ENCODE measurements at places on chromosomes 6 and 20.
A peak's percentile ranks its signal among the peaks of the same experiment; 100 is the strongest.

GRCh38 chr6:45433533-45434380, 56.0 kb upstream of the SUPT3H start:
- no peak for DNase-seq

- no peak for DNase-seq
These were observed 68.1 kb downstream of the HFE start for GRCh38 chr6:26155061-26155930.

GRCh38 chr6:36380166-36380565, 7.3 kb downstream of the ETV7 start:
- no peak for DNase-seq

DNA sequence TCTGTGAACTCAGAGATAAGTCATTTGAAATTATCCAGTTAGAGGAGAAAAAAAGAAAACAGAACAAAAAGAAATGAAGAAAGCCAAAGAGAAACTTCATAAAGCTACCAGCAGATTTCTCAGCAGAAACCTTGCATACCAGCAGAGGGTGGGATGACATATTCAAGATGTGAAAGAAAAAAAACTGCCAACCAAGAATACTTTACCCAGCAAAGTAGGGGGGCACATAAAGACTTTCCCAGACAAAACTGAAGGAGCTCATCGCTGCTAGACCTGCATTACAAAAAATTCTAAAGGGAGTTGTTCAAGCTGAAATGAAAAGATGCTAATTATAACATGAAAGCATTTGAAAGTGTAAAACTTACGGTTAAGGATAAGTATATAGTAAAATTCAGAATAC, 246.3 kb downstream of the FNDC1 start:
- no peak for DNase-seq

GRCh38 chr20:50312682-50313521, 122.3 kb downstream of the CEBPB start:
- DNase-seq, result no peak

- DNase-seq, result no peak
These were observed 17.4 kb downstream of the ADNP start for GRCh38 chr20:50913690-50914375.

GRCh38 chr6:165713845-165714466, 50.9 kb upstream of the PDE10A start:
- no peak for DNase-seq

DNA sequence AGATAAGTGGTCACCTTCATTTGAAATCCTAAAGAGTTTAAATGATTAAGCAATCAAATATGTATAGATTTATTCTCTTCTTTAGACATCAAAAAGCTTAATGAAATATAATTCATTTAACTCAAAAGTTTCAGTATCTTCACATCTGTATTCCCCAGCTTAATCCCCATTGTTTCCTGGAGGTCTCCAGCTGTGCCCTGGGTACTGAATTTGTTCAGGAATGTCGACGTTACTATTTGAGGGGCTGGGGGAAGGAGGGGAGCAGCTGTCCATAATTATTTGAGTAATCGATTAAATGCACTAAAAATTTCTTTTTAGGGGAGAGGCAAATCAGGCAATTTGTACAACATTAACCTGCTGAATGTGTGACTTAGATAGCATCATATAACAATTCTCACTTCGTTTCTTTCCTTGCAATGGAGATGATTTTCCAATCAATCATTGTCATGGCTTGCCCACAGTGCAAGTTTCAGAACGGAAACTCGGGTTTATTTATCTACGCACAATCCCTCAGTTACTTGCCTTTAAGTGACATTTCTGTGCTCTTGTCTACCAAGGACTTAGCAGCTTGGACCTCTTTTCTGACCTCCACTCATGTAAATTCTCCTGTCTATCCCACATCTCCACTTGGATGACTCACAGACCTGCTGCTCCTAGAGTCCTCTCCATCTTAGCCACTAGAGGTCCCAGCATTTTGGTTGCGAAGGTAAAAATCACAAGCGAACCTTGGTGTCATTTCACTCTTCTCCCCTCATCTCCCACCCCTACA, 3.9 kb downstream of the DOK5 start:
- no peak for DNase-seq

DNA sequence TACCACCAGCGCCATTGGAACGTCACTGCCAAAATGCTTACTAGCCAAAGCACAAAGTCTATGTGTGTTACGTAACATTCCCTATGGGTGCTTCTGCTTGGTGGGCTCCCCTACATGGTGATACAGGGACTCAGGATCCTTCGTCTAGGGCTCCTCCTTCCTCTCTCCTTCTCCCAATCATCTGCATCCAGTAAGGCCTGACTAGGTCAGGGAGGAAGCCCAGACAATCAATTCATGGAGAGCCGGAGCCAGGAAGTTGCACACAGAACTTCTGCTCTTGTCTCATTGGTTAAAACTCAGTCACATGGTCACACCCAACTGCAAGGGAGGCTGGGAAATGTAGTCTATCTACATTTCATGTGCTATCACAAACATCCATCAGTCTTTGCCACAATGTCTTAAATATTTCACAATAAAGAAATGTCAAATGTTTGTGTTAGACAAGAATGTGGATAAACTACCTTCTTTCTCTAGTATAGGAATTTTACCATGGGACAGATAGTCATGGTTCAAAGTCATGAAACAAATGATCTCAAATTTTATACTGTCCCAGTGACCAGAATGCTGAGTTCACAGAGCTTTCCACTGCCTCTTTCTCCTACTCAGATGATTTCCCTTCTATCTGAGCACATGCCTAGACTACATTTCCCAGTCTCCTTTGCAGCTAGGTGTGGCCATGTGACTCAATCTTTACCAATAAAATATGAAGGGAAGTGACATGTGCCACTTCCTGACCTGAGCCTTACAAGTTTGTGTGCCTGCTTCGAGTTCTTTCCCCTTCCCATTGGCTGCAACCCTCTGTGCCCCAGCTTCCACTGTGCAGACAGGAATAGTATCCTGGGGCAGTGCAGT, 9.3 kb upstream of the KCNK15 start:
- peak; percentile 80 for DNase-seq

DNA sequence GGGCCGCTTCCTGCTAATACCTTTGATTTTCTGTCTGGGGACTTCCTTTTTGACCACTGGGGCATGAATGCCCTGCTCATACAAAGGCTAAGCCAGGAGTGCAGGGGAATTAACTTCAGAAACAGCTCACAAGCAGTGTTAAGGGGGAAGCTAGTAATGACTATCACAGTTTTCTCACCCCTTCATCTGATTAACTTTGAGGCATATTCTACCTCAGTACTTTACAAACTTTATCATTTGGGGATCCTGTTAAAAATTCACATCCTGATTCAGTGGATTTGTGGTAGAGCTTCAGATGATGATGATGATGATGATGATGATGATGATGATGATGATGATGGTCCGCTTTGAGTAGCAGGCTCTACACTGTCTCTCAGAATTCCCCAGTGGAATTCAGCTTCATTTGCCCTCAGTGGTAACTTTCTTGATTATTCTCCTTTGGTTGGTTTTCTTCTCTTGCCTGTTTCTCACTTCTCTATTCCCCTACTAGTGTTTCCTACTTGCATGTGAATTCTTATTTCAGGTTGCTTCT, 78.4 kb upstream of the TMEM170B start:
- DNase-seq, result no peak

DNA sequence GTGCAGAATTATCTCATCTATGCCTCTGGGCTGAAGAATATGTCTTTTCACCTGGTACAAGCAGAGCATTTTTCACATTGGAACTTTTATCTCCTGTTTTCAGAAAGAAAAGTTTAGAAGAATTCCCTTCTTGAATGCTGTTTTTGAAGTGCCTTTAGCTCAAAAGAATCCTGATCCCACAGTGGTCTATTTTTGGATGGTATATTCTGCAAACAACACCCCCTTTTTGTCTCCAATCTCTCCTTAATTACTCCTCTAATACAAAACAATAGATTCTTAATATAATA, 57.7 kb upstream of the HFE start:
- DNase-seq, result no peak

- DNase-seq, result no peak
These were observed 217.2 kb downstream of the BCAS1 start for GRCh38 chr20:53853111-53853713.

DNA sequence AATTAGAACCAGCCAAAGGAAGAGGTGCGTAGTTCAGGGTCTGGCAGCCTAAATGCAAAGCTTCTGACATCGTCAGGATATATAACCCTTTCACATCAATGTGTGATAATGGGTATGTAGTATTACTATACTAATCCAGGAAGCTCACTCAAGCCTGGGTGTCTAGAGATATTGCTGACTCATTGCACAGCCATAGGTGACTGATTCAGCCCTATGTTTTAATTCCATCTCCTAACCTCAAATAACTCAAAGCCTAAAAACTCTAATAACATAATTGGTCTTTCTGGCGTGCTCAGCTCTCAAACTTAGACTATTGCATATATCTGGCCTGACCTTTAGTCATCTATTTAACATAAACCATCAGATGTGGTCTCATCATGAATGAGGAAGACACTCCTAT, 658.4 kb downstream of the TBC1D32 start:
- DNase-seq, result no peak

- DNase-seq, result no peak
These were observed 4.1 kb downstream of the MAP1LC3A start for GRCh38 chr20:34562641-34563040.

GRCh38 chr6:34170346-34170745, 24.5 kb upstream of the GRM4 start:
- no peak for DNase-seq

- no peak for DNase-seq
These were observed 282.9 kb downstream of the KIF16B start for GRCh38 chr20:16290358-16290757.

- DNase-seq, result no peak
These were observed 13.0 kb downstream of the DYNLT2 start for GRCh38 chr6:169738204-169738975.

- DNase-seq, result no peak
These were observed 40.4 kb upstream of the ARHGAP18 start for GRCh38 chr6:129750360-129750759.

- DNase-seq, result no peak
These were observed 118.6 kb upstream of the ASF1A start for GRCh38 chr6:118775381-118775780.

DNA sequence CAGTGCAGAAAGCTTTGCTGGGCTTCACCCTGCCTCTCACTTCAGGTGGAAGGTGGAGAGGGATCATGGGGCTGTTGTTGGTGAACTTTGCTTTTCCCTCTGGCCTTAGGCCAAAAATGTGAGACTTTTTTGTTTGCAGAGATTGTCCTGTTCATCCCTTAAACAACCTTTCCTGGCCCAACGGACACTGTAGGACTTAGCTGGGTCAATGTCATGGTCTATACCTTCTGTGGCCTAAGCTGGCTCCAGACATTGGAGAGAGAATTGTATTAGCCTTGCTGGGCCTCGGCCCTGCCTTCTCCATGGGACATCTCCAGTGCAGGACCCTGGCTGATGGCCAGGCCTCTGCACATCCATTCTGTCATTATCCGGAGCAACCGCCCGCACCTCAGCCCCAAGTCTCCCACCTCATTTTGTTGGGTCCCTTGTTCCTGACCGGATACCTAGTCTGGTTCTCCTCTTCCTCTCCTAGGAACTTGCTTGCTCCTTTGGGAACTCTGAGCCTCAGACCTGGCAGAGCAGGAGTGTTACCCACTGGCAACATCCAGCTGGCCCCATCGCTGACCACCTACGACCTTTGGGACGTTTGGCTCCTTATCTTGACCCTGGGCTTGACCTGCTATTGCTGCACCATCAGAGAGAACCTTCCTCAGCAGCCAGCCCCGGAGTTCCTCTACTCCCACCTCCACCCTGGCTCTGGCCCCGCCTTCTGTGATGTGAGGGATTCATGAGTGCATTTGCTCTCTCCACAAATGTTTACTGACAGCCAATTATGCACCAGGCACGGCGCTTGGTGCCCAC, 128.2 kb downstream of the BANF2 start:
- no peak for DNase-seq

- no peak for DNase-seq
These were observed 121.7 kb downstream of the UTRN start for GRCh38 chr6:144406796-144407195.

DNA sequence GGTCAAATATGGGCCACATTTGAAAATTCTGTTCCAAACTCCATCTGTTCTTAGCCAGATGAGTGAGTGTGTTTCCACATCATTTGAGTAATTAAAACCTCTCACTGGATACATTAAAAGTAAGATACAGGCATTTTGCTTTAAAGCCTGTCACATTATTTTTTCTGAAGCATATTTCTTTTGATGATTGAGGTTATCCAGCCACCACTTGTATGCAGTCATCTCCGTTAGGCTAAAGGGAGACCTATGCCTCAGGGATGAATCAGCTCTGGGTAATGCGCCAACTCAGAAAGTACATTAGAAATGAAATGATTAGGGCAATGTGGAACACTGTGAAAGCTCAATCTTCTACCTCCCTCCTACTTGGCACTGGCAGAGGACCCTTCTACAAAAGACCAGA, 90.7 kb downstream of the SNAP25 start:
- DNase-seq, result no peak

GRCh38 chr6:108837236-108837971, 10.8 kb upstream of the ARMC2 start:
- DNase-seq, result no peak

DNA sequence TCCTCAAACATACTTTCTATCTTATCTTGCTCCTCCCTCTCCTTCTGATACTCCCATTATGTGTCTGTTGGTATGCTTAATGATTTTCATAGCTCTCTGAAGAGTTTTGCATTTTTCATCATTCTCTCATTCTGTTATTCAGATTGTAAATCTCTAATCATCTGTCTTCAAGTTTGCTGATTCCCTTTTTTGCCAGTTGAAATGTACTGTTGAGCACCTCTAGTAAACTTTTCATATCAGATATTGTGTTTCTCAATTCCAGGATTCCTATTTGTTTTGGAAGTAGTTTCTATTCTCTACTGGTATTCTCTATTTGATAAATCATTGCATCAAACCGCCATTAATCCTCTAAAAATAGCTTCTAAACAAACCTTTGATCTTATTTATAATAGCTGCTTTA, 387.7 kb downstream of the PAX1 start:
- DNase-seq, result no peak

- no peak for DNase-seq
These were observed 80.2 kb upstream of the SULF2 start for GRCh38 chr20:47865451-47865850.

- no peak for DNase-seq
These were observed 138.9 kb downstream of the ADGRG6 start for GRCh38 chr6:142440600-142441293.

DNA sequence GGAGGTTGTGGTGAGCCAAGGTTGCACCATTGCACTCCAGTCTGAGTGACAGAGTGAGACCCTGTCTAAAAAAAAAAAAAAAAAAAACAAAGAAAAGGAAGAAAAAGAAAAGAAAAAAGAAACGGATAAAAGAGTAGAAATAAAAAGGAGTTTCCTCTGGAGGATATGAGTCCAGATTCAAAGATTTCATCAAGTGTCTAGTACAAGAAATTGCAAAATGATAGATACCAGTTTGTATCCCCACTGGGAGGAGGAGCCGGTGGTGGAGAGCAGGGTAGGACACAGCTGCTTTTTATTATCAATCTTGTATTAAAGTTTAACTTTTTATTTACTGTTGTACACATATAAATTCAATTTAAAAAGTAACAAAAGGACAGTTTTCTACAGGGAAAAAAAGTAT, 113.9 kb downstream of the BMP7 start:
- DNase-seq, result no peak

- no peak for DNase-seq
These were observed 7.1 kb upstream of the ABHD16B start for GRCh38 chr20:63854069-63854765.

Measured in caudate nucleus (tissue), 63 donors.